ENCODE measurements at places on chromosomes 16 and 17.

DNA sequence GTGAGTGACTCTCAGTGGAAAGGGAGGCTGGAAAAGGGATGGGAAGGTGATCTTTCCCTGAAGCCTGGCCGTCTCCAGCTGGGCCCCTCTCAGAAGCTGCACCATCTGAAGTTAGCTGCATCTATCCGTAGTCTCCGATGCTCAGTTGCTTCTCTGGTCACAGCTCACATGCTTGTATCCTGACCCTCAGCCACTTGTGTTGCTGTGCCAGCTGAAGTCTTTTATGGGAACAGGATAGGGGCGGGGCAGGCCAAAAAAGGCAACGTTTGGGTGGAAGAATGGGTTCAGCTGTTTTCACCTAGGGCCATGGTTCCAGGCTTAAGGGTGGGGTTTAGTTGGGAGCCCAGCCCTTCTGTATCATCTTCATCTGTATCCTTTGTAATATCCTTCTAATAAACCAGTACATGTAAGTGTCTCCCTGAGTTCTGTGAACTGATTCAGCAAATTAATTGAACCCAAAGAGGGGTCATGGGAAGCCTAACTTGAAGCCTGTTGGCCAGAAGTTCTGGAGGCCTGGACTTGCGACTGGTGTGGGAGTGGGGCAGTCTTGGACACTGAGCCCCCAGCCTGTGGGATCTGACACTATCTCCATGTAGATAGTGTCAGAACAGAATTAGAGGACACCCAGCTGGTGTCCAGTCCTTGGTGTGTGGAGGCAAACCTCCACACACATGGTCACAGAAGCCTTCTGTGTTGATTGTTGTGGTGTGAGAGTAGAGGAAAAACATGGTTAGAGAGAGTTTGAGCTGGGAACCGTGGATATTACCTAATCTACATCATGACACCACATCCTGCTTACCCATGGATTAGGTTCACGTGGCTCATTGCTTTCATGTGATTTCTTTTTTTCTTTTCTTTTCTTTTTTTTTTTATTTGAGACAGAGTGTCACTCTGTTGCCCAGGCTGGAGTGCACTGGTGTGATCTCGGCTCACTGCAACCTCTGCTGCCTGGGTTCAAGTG is 49.3 kb upstream of the FBXO47 start:
- no peak for DNase-seq

DNA sequence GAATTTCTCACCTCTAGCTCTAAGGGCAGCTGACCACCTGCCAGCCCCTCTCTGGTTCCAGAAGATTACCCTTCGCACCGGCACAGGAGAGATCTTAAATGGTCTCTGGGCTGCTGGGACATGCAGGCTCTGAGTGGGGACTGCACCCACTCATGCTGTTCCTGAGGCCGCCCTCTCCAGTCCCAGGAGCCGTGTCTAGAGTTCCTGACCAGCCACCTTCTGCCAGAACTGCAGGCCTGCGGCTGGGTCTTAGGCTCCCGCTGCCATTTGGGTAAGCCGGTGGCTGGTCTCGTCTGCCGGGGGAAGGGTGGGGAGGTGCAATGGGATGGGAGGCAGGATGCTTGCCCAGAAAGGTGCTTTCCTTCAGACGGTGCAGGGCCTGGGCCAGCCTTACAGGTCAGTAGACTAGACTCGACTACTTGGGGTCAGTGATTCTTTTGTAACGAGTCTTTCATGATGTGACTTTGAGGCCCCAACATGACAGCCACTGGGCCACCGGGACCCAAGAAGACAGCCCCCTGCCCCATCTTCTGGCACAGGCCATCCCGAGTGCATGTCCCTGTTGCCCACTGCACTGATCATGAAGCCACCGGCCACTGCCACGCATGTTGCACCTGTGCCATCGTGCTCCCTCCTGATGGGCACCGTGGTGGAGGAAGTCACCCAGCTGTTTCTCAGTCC is 26.4 kb downstream of the B9D1 start:
- no peak for DNase-seq

- no peak for DNase-seq
Measured at GRCh38 chr16:4344983-4345835, 5.9 kb downstream of the PAM16 start.

DNA sequence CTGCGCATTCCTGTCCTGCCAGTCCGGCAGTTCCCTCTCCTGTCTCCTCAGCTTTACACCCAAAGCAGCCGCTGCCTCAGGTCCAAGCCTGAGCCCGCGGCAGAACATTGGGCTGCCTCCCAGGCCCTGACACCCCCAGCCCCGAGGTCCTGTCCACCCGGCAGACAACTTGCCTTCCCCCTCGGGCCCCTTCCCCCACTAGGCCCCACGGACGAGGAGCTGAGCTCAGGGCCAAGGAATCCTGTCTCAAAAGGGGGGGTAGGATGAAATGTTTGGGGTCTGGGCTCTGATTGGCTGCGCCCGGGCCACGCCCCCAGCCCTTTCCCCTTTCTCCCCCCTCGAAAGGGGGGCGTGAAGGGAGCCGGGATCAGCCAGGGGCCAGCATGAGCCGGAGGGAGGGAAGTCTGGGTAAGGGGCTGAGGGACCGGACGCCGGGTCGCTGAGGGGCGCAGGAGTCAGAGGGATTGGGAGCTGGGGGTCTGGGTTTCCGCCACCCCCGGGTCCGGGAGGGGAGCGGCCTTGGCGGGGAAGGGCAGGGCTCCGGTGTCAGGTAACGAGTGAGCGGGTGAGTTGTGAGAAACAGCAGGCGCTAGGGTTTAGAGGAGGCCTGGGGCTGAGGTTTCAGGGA is at the start of gene CTF1:
TSS of gene CTF1 (plus strand) at position 354 of the 628 bp plus-strand sequence. CDS start at position 384, 30 bp downstream.
- no peak for DNase-seq

DNA sequence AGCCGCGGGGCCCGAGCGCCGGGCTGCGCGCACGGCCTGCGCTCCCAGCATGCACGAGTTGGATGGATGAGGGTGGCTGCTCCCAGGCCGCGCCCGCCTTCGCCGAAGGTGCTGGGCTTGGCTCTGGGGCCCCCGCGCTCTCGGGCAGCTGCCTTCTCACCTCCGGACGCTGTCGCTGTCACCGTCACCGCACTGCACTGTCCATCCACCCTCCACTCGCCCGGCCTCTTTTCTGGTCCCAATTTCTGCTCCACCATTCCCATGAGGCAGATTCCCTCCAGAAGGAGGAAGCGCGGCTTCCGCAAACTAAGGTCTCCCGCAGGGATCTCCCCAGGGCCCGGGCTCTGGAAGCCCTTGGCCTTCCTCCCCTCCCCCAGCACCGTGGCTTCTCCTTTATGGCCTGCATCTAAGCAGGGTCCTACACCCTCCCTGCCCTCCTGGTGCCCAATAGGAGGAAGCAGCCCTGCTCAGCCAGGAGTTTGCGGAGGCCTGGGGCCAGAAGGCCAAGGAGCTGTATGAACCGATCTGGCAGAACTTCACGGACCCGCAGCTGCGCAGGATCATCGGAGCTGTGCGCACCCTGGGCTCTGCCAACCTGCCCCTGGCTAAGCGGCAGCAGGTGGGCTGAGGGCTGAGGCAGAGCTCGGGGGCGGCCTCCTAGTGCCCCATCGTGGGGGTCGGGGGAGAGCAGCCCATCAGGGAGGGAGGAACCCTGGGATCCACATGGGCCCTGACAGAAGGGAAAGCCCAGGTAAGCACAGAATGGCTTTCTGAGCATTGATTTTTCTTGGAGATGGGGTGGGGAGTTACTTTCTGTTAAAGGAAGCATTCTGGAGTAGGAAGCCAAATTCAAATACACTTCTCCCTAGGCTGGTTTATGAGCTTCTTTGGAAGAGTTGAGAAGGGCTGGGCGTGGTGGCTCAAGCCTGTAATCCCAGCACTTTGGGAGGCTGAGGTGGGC is 899 bp downstream of the ACE start:
- no peak for DNase-seq

DNA sequence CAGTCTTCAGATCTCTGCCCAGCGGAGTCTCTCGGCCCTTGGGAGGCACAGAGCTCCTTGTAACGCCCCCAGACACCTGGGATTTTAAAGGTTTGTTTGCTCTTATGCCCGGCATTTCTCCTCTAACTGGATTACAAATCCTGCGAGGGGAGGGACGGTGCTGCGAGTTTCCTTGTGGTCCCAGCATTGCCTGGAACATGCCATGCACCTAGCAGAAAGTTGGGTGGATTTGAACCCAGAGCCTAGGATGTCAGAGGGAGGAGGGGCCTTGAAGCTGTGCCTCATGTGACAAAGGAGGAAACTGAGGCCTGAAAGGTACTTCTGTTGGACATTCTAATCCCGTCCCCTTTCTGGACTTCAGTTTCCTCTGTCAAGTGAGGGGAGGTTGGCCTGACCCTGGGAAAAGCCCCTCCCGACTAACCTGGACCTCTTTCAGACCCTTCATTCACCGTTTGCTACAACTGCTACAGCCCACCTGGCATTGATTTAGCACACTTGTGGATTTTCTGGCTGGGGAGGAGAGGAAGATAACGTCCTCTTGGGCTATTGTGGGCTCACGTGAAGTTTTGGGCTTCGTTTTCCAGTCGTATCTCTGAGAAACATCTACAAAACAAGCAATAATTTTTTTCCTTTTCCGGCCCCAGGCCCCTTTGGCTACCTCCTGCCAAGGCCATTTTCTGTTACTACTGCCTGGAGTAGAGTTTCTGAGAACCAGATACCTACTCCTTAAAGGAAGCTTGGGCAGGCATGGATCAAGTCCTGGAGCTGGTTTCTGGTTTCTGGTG is 30.9 kb downstream of the MRC2 start:
- no peak for DNase-seq

DNA sequence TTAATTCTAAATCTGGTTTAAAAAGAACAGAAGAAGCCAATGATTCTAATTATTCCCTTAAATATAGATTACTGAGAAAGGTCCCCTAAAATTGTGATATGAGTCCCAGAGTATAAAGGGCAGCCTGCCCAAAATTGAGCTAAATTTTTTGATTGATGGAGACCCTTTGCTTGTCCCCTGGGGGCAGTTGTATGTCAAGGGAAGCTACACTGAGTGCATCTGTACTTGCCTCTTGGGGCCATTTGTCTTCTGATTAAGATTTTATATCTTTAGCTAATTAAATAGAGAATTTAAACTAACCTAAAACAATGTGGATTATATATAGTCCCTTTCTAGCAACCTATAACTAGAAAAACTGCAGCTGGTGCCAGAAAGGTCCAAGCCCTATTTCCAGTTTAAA is 12.6 kb downstream of the BLMH start:
- DNase-seq: no peak

DNA sequence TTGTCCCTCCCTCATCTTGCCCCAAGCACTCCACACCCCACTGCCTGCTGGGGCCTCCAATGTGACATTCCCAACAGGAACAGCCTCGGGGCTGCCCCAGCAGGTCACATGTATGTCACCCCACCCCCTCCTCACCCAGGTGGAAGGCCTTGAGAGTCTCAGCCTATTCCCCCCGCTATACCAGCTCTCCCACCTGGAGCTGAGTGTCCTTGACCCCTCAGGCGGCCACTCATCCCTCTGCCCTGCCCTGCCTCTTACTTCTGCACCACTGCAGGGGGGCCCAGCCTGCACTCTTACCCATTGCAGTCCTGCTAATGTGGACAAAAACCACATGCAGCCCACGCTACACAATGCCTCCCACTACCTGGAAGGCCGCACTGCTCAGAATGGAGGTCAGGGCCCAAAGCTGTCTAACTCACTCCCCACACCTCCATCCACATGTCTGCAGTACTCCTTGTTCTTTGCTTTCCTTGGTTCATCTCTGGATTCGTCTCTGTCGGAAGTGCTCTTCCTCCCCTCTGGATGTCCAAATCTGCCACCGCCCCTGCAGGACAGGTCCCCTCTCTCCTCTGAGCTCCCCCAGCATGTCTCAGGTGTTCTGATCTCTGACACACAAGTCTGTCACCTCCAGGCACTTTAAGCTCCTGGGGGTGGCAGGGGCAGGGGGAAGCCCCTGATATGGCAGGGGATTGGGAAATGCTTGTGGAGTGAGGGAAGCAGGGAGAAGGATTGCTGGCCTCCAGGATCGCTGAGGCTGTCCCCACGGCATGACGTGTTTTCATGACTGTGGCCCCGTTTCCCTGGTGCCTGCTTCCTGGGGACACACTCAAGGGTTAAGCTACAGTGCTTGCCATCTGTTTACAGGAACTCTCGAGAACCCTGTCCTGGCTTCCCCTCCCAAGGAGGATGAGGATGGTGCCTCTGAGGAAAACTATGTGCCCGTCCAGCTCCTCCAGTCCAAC is 20.8 kb downstream of the TRPV2 start:
- DNase-seq: no peak

- DNase-seq: no peak
Measured at GRCh38 chr17:76497979-76498875, 3.0 kb downstream of the RHBDF2 start.

- DNase-seq: no peak
Measured at GRCh38 chr16:19132898-19133297, 19.1 kb downstream of the ITPRIPL2 start.

- no peak for DNase-seq
Measured at GRCh38 chr17:76901542-76902197, 33.5 kb downstream of the MGAT5B start.

DNA sequence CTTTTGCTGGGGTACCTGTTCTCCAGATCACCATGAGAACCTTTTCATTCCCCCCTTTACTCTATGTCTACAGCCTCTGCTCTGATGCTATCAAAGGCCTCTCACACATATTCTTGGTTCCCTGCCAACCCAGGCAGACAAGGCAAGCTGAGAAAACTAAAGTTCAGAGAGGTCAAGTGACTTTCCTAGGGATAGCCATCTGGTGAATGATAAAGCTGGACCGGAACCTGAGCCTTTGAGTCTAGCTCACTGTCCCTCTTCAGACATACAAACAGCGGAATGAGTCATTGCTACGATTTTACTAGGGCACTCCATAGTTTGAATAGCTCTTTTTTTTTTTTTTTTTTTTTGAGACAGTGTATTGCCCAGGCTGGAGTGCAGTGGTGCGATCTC is 73.3 kb downstream of the XYLT1 start:
- no peak for DNase-seq

DNA sequence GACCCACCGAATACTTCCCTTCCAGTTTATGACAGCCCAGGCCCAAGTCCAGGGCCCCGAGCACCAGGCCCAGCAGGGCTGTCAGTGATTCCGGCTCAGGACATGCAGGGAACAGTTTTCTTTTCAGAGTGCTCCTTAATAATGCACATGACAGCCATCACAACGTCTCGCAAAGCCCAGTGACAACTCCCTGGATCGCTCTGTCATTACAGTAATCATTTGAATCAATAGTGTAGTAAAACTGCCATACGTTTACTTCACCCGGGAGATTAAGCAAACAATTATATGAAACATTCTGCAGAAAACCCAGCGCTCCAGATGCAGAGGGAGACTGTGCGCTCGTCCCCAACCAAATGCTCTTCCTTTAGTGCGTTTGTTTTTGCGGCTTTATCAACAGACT is 162.6 kb upstream of the CDH13 start:
- no peak for DNase-seq

All from stimulated activated CD8-positive, alpha-beta memory T cell treated with anti-CD3 and anti-CD28 coated beads, Interleukin-7, amount 100 ng/mL, for 48 hours (primary cell).